Endothelial cell of umbilical vein (primary cell): ENCODE measurements at places on chromosomes 5 and 9. TPM values are rescaled to one million over a fixed set of nuclear protein-coding genes. Genes with fewer than 3 reads are reported as not detected.
A peak's percentile ranks its signal among the peaks of the same experiment; 100 is the strongest.

GRCh38 chr5:38148021-38148625, 110.2 kb upstream of the EGFLAM start:
- no peaks in the 10 kb centered on the region for H3K4me1 ChIP-seq
- DNase-seq, result no peak
- no peaks in the 10 kb centered on the region for H3K36me3 ChIP-seq
- H3K4me3 ChIP-seq, result no peak overlapping the region
- no peaks in the 10 kb centered on the region for H3K27me3 ChIP-seq

DNA sequence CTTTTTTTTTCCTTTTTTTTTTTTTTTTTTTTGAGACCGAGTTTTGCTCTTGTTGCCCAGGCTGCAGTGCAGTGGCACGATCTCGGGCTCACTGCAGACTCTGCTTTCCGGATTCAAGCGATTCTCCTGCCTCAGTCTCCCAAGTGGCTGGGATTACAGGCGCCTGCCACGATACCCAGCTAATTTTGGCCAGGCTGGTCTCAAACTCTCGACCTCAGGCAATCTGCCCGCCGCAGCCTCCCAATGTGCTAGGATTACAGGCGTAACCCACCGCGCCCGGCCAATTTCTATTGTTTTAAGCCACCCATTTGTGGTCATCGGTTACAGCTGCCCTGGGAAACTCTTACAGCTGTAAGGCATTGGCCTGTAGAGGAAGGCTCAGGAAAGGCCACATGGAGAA, 617.7 kb downstream of the GABRG2 start:
- H3K4me3 ChIP-seq, result no peak overlapping the region
- H3K27ac ChIP-seq, result no peak overlapping the region
- no peak for DNase-seq
- no peaks in the 10 kb centered on the region for H3K27me3 ChIP-seq
- H3K4me1 ChIP-seq, result no peaks in the 10 kb centered on the region

GRCh38 chr5:113047234-113047633, 70.6 kb downstream of the DCP2 start:
- H3K4me1 ChIP-seq, result peaks cover 23% of the 10 kb centered on the region
- H3K27me3 ChIP-seq, result no peaks in the 10 kb centered on the region
- H3K27ac ChIP-seq, result no peak overlapping the region
- no peak for DNase-seq
- no peaks in the 10 kb centered on the region for H3K36me3 ChIP-seq

GRCh38 chr5:156927545-156927944, 35.5 kb downstream of the TIMD4 start:
- no peak overlapping the region for H3K4me3 ChIP-seq
- H3K27me3 ChIP-seq, result no peaks in the 10 kb centered on the region
- no peak overlapping the region for H3K27ac ChIP-seq

- H3K36me3 ChIP-seq, result no peaks in the 10 kb centered on the region
- H3K27me3 ChIP-seq, result no peaks in the 10 kb centered on the region
- no peaks in the 10 kb centered on the region for H3K4me1 ChIP-seq
Measured at GRCh38 chr5:67543720-67544270, 347.2 kb upstream of the CD180 start.

DNA sequence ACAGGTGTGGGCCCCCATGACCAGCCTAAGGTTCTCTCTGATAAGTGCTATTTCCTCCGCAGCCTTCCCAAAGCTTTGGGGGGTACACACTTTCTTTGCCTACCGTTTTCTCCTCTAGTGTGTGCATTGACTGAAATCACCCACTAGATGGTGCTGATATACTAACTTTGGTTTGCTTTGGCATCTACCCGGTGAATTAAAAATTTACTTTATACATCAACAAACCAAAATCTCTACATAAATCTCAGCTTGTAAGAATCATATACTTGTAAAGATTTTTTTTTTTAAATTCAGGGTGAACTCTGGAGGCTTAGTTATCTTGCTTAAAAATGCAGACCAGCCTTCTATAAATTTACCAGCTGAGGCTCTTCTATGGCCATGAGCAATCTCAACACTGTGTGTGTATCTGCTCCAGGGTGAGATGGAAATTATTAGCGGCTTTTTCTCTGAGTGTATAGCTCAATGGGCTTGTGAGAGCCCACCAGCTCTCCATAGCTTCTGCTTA, 475.7 kb upstream of the TNC start:
- peak; percentile 33 for DNase-seq
- H3K27ac ChIP-seq, result no peak overlapping the region
- H3K4me3 ChIP-seq, result no peak overlapping the region
- H3K36me3 ChIP-seq, result no peaks in the 10 kb centered on the region
- peaks cover 5% of the 10 kb centered on the region for H3K27me3 ChIP-seq

GRCh38 chr9:5832538-5833529, at the start of gene ERMP1:
ERMP1 (minus strand) TSS chr9:5833117; CDS start chr9:5833027, 90 bp downstream.
- H3K4me3 ChIP-seq, result peak within 1 kb of the TSS; percentile 95
- H3K27me3 ChIP-seq, result no peaks in the 10 kb centered on the region
- peaks cover 5% of the 10 kb centered on the region for H3K4me1 ChIP-seq
- DNase-seq, result peak; percentile 87

GRCh38 chr5:7642029-7642428, 208.9 kb downstream of the CFAP90 start:
- no peaks in the 10 kb centered on the region for H3K36me3 ChIP-seq
- no peaks in the 10 kb centered on the region for H3K27me3 ChIP-seq
- no peak for DNase-seq
- no peak overlapping the region for H3K27ac ChIP-seq

C5orf52 gene
- not detected in 2 replicates for total RNA-seq

GABRB2 gene
- total RNA-seq, result not detected in 2 replicates

IL5 gene
- not detected in 2 replicates for total RNA-seq

DOK3 gene
- total RNA-seq, result 5.3 and 8.1 TPM in 2 replicates

NR4A3 gene
- 0.22 and 0.23 TPM in 2 replicates for total RNA-seq

DNAH5 gene
- 0.35 and 1.7 TPM in 2 replicates for total RNA-seq

TICAM2 gene
- total RNA-seq, result 3.2 and 3.5 TPM in 2 replicates

TSLP gene
- total RNA-seq, result not detected in 2 replicates

MEIKIN gene
- total RNA-seq, result not detected in 2 replicates

PTGR1 gene
- total RNA-seq, result 79.1 and 101 TPM in 2 replicates

TPD52L3 gene
- not detected in 2 replicates for total RNA-seq
